ENCODE measurements at places on chromosomes 1 and 21.

DNA sequence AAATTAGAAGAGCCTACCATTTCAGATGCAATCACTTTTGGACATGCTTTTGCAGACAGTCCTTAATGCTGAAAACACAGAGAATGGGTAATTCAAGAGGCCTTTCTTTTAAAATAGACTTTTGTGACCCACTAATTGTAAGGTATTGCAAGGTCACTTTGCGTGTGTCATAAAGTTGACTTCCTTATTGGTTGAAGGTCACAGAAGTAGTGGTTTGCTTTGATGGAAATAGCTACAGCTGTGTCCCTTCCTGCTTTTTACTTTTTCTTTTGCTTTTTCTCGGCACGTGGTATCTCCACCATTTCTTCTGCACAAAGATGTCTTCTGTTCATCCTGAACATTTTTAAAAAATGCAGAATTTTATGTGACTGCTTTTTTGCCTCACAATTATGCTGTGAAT, 146.8 kb downstream of the DYRK1A start:
- no peak for DNase-seq

- DNase-seq = no peak
Observed at GRCh38 chr21:35172231-35172630, 123.1 kb upstream of the RUNX1 start.

- no peak for DNase-seq
Observed at GRCh38 chr21:41260428-41260827, 56.2 kb upstream of the FAM3B start.

DNA sequence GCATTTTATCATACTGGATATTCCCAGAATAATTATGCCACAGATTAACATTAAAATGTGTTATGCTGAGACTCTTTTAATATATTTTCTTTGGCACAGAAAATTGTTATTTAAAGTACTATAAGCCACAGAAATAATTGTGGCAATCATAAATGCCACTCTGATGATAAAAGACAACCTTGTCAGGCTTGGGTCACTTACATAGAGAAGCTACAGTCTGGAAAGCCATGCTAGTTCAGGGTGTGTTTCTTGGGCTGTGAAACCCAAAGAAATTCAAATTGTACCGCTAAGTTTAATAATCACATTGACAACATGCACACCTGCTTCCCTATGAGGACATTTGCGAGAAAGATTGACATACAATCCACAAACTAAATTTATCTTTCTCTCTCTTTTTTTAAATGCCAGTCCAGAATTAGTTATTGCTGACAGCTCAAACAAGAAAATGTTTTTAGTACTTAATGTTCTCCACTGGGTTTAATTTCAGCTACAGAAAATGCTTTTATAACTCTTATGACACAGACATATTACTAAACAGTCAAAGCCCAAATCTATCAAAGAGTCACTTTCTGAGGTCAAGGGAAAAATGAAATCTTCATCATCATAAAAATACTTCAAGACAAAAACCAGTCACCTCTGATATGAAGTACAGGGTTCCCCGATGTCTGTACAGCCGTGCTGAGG, 38.7 kb downstream of the TTC13 start:
- DNase-seq = no peak

- DNase-seq = no peak
Observed at GRCh38 chr1:228021355-228022030, 14.7 kb downstream of the WNT3A start.

- DNase-seq = no peak
Observed at GRCh38 chr1:60865166-60865565, 217.2 kb upstream of the NFIA start.

GRCh38 chr21:40714536-40714935, 132.4 kb downstream of the DSCAM start:
- DNase-seq = no peak

DNA sequence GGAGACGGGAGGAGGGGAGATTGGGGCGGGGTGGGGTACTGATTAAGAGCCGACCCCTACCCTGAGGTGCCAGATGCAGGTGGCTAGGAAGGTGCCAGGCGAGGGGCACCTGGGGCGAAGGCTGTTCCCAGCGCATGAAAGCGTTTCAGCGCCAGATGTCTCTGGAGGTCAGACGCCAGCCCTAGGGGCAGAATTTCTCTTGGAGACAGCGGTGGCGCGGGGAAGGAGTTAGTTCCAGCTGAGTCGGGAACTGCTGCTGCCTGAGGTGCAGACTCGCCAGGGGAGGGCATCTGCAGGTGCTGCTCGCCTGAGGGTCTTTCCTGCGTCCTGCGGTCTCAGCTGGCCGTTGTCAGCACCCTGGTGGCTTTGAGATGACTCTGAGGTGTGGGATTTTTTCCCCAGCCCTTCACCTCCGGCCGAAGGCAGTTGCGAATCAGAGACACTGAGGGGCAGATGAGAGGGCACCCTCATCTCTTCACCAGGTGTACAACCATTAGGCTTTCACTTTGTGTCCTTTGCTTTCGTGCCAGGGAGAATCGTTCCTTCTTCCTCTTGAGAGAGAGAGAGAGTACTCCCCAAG, 539 bp downstream of the CGN start:
- peak; percentile 21 for DNase-seq

DNA sequence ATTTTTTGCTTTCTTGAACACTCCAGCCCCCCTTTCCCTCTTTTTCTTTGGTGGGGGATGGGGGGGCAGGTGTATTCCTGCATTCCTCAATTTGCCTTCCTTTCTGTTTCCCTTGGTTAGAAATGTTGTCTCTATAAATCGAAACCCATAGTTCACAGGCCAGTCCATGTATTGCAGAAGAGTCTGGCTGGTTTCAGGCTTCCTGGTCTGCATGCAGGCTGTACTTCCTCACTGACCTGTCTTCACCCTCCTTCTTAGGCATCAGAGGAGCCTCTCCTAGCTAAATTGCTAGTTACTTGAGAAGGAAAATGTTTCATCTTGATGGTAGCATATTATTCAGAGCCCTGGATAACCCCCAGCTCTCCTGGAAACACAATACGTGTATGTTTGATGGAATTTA, 140.0 kb downstream of the SPATA46 start:
- no peak for DNase-seq

DNA sequence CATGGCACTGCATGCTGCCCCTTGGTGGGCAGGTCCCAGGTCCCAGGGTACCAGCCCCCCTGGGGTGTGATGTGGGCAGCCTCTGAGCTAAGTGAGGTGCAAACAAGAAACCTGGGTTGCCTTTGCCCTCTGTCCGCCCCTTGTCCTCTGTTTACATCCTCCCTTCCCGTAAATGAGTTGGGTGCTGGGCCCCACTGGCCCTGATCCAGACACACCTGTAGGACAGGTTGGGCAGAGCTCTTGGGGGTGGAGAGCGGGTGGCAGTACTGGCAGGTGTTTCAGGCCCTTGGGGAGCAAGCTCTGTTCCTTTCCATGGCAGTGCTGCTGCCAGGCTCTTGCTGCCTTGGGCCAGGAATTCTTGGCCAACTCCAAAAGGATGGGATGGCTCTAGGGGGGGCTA, 35.8 kb downstream of the ELF3 start:
- DNase-seq = no peak

GRCh38 chr1:178188306-178188705, 94.4 kb downstream of the RASAL2 start:
- DNase-seq = no peak

DNA sequence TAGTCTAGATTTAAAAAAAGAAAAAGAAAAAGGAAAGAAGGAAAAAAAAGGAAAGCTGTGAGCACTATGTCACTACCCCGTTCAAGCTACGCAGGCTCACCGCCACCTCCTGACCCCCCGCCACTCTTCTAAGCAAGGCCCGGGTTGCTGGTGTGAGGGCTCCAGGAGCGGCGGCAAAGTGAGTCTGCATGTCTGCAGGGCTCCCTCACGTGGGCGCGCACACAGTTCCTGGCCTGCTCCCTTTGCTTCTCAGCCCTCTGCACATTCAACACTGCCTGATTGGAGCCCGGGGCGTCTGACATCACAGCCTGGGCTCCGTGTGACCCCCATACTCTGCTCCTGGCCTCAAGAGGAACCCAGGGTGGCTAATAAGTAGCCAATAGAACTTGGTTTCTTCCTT, 81.4 kb upstream of the TLR5 start:
- no peak for DNase-seq

- no peak for DNase-seq
Observed at GRCh38 chr1:212311836-212312497, 26.8 kb downstream of the PPP2R5A start.

DNA sequence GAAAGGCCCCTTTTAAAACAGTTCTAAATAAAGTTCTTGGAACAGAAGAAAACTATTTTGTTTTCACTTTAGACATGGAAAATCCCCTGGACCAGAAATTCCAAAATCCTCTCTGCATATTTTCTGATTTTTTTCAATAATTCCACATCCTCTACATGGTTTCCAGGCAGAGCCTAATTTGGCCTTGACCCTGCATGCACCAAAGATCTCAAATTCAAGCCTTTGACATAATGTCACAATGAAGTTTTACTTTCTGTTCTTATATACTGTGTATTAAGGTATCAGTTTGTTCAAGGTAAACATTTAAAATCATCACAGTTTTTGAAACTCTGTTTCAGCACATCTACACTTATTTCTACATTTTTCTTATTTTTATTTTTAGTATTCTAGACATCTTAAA, 12.2 kb upstream of the NPL start:
- DNase-seq = no peak

- DNase-seq = no peak
Observed at GRCh38 chr1:118081387-118081786, 103.6 kb downstream of the SPAG17 start.

- DNase-seq = no peak
Observed at GRCh38 chr1:160522622-160523345, at the start of gene SLAMF6. TSS of gene SLAMF6 (minus strand) at chr1:160523255. CDS start at chr1:160523192, 63 bp downstream.

- DNase-seq = no peak
Observed at GRCh38 chr21:42539931-42540343, 26.3 kb downstream of the SLC37A1 start.

DNA sequence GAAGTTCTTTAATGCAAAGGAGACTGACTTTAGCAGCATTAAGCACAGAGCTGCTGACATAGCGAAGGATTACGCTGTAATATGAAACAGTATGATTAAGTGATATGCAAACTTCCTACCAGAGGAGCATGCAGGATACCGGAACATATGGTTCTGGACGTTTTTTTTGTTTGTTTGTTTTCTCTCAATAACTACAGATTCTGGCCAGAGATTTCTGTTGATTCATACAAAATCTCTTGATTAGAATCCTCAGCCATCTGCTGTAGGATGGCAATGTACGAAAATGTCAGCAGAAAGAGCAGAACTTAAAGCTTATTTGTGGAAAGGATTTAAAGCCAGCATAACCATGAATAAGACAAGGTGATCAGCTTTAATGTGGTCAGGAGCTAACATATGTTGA, 970.7 kb downstream of the KCNT2 start:
- DNase-seq = no peak

GRCh38 chr21:27680181-27680580, 713.3 kb upstream of the ADAMTS5 start:
- no peak for DNase-seq

GRCh38 chr1:150076066-150076465, 8.5 kb downstream of the VPS45 start:
- no peak for DNase-seq

DNA sequence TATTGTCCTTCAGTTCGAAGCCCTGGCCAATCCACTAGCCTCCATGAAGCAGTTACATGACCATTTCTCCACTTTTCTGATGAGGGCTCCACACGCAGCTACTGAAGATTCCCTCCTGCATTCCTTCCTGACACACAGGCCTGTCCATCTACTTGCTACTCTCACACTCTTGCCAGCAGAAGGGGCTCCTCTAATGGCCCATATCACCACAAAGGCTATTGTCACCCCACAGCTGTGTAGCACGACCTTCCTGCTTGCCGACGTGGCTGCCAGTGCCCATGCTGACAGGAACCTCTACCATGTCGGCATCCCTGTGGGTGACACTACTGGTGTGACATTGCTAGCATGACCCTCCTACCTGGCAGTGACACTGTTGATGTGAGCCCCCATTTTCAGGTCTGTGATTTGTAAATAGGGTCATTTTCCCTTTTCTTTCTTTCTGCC, 1528.6 kb upstream of the TPTE start:
- no peak for DNase-seq

DNA sequence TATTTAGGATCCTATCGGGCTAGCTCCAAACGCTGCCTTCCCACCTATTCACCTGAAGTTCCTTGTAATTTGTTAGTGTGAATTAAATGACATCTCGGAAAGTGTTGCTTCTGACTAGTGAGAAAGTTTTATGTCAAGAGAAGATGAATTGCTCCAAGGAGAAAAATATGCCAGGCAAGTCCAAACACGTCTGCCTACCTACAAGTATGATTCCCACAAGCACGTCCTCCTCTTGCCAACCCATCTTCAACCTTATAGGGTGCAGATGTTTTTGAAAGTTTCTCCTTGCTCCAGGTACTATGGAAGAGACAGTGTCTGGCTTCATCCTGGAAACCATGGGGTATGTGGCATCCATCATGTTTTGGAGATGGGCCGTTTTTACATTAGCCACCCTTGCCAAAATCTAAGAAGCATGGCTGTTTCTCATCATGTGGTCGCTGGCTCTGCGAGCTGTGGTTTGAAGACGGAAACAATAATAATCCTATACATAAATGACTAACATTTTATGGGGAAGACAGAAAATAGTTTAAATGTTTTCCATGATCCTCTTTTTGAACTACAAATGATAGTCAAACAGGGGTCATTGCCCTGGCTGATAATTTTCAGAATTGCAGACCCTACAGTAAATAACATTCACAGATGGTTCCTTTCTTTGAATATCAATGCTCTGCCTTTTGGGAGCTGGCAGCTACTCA, 505.8 kb downstream of the SMYD3 start:
- DNase-seq = no peak

DNA sequence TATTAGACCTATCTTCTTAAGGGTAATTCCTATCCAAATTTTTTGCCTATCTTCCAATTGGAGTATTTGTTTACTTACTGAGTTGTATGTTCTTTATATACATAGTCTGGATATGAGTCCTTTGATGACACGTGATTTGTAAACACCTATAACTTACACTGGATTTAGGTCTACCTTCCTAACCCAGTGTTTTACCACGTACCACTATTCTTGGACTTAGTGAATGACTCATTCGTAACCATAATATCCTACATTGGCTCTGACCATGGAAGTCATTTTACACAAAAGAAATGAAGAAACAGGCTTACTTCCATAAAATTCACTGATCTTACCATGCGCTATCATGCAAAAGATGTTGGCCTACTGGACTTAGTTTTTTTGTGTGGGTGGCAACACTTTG, 23.9 kb upstream of the ZZZ3 start:
- no peak for DNase-seq

DNA sequence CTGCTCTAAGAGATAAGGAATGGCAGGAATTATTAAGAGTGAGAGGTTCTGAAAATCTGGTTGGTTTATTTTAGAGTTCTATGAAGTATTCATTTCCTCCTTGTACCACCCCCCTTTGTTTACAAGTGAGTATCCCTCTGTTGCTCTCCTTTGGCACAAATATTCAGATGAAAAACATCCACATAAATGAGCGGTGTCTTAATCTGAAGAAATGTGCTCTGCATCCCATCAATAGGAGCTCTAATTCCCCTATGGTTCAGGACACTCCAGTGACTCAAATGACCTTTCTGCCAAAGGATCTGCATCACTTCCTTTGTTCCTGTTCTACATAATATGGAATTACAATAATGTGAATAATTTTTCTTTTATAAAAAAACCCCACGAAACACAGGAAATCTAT, 16.6 kb downstream of the DDAH1 start:
- peak; percentile 35 for DNase-seq

GRCh38 chr1:39926343-39926793, 24.7 kb upstream of the MYCL start:
- no peak for DNase-seq
